Esophagus squamous epithelium (tissue), 5 donors: ENCODE measurements at places on chromosomes 7 and 10. TPM values are rescaled to one million over a fixed set of nuclear protein-coding genes. Genes with fewer than 3 reads are reported as not detected.

Gene PYROXD2
- total RNA-seq: 1.6 TPM

Gene PDE1C
- 4.8 TPM for total RNA-seq

Gene ANK3
- total RNA-seq: 23.1 TPM

Gene HMX3
- total RNA-seq: not detected

DNA sequence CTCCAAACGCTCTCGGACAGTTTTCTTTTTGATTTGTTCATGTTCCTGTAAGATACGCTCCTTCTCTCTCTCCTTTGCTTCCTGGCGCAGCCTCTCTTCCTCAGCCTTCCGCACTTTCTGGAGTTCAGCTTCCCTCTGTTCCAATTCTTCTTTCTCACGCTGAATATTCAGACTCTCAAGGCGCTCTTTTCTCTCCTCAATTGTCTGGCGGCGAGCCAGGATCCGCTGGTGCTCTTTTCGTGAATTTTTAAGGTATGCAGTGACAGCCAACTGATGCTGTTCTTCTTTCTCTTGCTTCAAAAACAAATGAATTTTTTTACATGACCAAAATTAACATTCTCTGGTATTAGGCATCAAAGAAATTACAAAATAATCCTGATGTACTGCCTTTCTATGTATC is 22.6 kb downstream of the EIF3A start:
- DNase-seq: no peak

GRCh38 chr10:128047991-128048818 is 78.0 kb downstream of the MKI67 start:
- DNase-seq: no peak

DNA sequence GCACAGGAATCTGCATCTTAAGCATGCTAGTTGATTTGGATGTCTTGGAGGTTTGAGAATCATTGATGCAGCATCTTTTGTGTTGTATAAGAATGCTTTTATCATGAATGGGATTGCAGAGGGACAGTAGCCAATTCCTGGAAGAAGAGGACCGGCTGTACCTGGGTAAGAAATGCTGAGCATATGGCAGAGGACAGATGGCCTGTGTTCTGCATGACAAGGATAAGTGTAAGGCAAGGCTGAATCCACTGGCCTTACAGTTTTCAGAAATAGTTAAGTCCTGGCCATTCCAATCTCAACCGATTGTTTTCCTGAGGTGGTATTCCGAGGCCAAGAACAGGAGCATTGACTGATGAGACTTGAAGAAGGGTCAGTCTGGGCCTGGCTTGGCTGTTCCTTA is 24.4 kb upstream of the KBTBD2 start:
- no peak for DNase-seq

DNA sequence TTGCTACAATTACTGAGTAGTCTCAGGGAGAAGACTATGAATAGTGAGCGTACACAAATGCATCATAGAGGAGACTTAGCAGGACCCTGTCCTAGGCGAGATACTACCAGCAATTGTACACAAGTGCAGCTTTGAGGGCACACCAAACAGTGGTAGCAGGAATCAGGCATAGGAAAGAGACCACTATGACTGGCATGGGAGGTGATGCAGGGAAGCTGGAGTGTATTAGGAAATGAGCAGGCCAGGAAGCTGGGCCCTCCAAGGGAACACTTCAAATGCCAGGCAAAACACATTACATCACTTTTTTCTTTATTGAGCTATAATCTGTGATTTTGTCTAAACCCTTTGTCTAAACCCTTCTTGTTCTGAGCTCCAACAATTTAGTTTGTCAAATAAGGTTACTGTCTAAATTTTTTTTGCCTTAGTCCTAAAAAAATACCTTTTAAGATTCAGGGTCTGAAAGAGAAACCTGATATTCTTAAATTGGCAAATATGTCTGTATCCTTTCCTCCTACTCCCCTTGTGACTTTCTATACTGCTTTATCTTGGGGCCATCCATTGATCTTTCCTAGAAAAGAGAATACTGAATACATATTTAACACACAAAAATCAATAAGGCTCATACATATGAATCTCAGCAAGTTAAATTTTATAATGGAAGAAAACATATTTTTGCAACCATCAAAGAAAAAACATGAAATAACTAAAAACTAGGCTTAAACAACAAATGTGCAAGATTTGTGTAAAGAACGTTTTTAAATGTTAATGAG is 193.8 kb upstream of the PHYHIPL start:
- no peak for DNase-seq

- no peak for DNase-seq
These were observed 207.5 kb downstream of the CUX1 start for GRCh38 chr7:102024769-102025391.

DNA sequence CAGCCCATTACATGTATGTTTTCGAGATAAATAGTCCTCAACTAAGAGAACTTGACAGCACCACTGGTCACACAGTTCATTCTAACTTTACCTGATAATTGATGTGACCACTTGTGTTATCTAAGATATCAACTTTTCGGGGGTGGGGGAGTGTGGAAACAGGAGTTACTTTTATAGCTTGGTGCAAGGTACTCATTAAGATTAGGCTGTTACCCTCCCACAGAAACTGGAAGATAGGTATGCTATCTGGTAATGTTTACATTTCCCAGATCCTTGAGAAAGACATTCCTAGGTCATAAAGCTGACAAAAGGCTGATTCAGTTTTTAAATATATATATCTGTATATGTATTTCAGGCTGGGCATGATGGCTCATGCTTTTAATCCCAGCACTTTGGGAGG is 11.1 kb downstream of the ERVW-1 start:
- DNase-seq: no peak

DNA sequence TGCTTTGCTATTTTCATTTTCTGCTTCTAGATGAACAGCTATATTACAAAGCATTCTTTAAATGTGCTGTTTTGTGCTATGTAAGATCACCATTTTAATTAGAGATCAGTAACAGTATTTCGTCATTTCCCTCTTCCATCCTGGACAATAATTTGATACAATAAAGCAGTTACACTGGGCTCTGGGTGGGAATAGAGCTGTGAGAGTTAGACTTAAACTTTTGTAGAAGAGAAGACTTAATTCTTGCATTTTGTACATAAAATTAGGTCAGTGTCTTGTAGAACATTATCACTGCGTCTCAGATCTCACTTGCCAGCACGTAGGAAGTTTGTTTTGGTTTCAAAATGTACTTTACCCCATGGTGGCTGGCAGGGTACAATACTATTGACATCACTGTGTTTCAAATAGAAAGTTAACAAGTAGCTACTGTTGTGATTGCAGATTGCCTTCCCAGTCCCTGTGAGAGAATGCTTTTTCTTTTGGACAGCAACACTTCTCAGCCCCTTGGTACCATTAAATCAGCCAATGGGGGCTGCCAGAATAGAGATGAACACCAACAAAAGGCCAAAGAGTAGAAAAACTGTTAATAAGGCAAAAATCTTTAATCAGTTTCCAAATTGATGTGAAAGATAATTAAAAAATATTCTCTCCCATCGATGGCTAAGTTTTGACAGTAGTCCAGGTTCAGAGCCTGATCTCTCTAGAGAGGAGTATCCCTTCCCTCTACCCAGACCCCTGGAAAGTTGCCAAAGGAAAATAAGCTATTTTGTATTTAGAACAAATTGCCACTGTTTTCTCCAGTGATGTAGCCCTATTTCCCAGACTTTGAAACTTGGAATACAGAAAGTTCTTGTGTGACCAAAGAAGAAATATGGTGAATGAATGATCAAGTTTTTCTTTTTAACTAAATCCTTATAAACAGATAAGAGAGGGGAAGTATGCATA is 35.1 kb downstream of the SMNDC1 start:
- DNase-seq: no peak

DNA sequence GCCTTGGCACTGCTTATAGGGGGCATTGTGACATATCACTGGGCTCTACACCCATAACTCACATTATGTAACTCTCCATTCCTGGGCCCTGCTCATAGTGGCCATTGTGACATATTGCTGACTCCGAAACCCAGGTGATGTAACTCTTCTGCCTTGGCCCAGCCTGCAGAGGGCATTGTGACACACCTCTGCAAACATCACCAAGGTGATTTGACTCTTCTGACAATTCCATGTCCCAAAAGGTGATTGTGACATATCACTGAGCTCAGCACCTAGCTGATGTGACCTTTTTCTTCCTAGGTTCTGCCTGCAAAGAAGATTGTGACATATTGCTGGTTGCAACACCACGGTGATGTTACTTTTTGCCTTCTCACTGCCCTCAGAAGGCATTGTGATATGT is 36.5 kb upstream of the ZNF680 start:
- no peak for DNase-seq

GRCh38 chr7:26233902-26234511 is 32.5 kb downstream of the CBX3 start:
- DNase-seq: no peak

DNA sequence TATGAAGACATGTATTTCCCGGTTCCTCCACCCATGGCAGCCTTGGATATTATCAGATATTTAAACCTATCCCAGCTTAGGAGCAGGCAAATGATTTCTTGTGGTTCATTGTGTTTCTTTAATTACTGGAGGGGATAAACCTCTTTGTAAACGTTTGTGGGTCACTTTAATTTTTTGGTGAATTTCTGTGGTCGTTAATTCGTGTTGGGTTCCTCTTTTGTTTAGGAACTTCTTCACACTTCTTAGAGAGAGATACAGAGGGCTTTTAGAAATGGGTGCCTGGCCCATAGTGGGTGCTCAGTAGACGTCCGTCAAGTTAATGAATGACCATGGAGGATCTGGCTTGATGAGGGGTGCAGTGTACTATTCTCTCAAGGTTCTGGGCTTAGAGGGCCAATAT is 27.2 kb upstream of the NUB1 start:
- DNase-seq: no peak

DNA sequence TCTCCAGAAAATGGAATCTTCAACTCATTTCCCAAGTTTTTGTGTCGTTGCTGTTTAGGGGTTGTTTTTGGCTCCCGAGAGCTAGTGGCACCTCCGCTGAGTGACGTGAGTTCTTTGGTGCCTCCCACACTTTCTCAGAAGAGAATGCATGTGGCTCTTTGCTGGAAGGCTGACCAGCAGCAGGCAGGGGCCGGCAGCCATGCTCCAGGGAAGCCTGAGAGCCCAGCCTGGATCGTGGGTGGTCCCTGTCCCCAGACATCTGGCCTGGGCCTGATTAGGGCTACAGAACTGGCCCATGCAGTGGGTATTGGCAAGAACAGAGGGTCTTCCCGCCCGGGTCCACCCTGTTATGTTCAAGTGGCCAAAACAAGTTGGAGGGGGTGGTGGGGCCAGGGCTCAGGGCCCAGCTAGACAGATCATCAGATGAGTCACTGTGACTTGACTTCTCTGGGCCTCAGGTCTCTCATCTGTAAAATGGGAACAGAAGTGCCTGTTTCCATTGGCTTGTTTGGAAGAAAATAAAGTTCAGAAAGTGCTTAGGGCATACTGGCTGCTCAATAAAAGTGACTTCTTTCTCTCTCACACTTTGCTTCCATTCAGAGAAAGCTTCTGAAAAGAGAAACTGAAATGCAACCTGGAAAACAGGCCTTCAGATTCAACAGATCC is 83.1 kb downstream of the STRA8 start:
- no peak for DNase-seq

GRCh38 chr7:69608878-69609277 is 10.6 kb downstream of the AUTS2 start:
- DNase-seq: no peak

DNA sequence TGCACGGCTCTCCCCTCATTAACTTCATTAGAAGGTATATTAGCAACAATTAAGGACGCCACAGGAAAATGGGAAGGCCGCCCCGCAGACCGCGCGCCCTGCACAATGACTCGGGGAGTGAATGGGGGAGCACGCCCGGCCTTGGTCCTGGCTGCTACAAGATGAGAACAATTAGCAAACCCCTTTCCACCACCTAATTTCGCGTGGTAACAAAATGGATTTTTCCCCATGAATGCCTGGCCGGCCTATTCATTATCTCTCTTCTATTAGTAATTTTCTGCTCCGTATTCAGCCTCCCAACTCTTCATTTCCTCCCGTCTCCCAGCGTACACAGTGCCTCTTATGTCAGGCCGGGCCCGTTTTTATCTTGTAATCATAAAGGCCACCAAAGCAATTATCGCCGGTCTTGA is 346.9 kb downstream of the DNAJB6 start:
- DNase-seq: no peak

- no peak for DNase-seq
These were observed 137.5 kb downstream of the ST7 start for GRCh38 chr7:117090791-117091190.

GRCh38 chr10:17859492-17860156 is 50.5 kb downstream of the MRC1 start:
- no peak for DNase-seq

DNA sequence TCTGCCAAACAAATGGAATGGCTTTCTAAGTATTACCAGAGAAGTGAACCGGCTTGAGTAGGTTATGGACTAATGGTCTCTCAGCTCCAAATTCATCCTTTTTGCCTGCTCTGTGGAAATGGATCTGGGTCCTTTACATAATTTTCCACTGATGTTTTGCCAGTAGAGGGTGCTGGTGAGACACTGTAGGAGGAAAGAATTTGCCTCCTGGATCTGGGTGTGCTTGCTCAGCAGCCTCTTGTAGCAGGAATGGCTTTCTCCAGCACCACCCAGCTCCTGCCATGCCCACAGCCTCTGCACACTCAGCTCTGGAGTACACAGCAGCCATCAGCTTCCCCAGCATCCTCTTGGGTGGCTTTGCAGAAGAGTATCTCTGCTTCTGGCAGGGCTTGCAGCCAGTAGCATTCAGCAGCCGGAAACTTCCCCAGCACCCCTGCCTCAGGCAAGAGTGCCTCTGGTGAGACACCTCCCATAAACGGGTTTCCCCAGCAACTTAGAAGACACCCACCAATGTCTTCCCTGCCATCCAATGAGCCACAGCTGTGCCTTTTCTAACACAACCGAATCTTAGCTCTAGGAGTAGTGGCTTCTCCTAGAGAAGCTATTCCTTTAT is 235.0 kb upstream of the PLPP4 start:
- no peak for DNase-seq

GRCh38 chr10:54900584-54900983 is 99.6 kb upstream of the PCDH15 start:
- DNase-seq: no peak

DNA sequence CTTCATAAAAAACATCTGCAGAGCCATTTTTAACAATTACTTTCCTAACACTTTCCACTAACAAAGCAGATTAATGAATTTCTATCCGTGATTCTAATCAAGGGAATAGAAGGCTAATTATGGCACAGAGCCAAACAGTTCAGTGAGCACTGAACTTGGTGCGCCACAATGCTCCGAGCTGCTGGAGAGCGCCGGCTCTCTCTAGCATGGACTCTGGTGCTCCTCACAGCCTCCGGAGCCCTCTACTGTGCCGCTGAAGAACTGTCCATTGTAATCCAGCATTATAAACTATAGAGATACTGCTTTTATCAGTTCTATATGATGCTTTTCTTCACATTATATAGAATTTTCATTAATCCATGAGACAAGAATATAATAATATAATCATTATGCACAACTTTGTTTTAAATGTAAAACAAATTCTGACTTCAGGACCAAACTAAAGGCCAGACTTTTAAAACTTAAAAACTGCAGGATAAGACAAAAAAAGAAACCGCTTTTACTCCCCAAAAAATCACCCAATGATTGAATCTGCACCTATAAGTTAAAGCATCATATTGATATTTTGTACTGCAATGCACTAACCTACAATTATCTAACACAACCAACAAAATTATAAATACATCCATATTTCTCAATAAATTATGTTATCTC is 123.6 kb downstream of the RNF32 start:
- DNase-seq: no peak
